Heart left ventricle (tissue), 16 donors: ENCODE measurements at places on chromosomes 6 and 20.

DNA sequence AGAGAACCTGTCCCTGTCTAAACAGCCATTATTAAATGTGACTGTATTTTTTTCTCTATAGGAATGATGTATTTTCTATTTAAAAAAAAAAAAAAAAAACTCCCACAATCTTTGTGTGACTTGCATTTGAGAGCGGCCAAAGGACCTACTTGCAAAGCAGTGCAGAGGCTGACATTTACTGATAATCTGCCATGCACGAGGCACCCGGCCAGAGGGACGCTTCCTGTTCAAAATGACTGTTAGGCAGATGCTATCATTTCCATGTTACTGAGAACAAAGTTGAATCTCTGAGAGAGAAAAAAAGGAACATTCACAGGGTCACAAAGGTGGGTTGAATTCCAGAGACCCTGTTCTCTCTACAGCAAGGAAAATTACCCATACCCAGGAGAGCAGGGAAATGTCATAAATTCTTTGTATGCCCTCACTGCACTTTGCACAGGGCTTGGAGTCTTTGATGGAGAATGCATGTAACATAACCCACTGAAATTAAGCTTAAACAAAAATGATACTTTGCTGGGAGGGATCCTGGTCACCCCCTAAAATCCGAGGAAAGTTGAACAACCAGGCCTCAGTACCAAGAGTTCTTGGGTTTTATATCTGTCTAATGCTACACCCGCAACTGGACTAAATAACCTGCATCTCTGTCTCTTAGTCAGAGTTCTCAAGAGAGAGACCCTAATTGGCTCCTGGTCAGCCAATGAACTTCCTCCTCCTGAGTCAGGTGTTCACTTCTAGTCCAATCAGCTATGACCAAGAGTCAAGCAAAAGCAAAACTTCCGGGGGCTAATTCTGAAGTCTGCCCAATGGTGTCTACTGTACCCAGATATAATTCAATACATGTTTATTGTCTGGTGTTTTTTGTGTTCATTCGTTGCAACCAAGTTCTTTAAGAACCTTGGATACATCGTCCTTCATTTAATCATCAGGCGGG, 61.2 kb downstream of the GCLC start:
- DNase-seq: peak; percentile 74

- peak; percentile 62 for DNase-seq
Measured at GRCh38 chr6:79544939-79545450, 7.8 kb upstream of the LCA5 start.

DNA sequence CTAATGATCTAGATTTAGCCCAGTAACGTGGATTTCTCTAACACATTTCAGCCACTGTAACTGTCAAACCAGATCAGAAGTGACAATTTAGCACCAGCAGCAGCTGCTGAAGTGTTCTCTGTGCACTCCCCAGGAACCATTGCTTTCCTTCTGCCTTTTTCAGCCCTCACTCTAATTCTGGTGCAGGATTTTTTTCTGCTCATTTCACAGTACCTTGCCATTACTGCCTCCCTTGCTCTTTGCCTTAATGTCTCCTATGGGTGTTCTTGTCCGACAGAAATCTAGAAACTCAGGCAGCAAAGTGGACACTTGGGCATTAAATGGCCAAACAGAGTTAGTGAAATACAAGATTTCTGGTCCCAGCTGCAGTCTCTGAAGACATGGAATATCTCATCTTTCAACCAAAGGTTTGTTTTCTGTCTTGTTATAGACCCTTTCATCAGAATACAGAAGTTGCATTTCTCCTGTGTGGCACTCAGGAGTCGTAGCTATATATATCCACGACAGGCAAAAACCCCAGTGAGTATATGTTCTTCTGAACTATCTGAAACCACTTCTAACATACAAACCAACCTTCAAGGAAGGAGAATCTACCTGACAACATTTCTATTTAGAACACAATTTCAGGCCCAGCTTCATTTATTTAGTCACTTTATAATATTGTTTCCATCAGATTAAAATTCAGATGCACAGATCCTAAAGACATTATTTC, 92.9 kb downstream of the THEMIS start:
- DNase-seq: no peak

DNA sequence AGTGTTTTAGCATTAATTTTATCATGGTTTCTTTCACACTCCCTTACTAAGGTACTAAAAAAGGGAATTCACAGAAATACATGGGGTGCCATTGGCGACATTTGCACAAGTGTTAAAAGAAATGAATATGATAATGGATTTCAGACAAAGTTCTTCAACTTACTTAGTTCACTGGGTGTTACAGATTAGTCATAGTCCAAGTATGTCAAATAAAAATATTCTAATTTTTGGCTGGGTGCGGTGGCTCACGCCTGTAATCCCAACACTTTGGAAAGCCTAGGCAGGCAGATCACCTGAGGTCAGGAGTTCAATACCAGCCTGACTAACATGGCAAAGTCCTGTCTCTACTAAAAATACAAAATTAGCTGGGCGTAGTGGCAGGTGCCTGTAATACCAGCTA, 286.1 kb upstream of the TFAP2D start:
- DNase-seq: no peak

- no peak for DNase-seq
Measured at GRCh38 chr6:56244528-56245253, 2.7 kb downstream of the COL21A1 start.

DNA sequence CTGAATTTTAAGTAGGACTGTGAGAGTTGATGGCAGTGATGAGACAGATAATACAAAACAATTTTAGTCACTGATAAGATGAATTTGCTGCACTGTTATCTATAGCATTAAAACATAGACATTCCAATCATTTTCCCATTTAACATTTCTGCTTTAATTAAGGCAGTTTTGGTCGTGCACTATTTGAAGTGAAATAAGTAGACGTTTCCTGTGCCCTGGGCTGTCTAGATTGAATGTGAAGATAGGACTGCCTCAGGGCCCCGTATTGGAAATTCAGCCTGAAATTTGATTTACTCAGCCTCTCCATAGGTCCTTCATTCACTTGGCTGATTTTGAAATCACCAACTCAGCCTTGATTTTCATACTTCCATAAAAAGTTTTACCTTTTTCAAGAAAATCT, 48.3 kb downstream of the ARID1B start:
- DNase-seq: no peak

GRCh38 chr6:113304116-113304515, 553.0 kb upstream of the MARCKS start:
- no peak for DNase-seq

DNA sequence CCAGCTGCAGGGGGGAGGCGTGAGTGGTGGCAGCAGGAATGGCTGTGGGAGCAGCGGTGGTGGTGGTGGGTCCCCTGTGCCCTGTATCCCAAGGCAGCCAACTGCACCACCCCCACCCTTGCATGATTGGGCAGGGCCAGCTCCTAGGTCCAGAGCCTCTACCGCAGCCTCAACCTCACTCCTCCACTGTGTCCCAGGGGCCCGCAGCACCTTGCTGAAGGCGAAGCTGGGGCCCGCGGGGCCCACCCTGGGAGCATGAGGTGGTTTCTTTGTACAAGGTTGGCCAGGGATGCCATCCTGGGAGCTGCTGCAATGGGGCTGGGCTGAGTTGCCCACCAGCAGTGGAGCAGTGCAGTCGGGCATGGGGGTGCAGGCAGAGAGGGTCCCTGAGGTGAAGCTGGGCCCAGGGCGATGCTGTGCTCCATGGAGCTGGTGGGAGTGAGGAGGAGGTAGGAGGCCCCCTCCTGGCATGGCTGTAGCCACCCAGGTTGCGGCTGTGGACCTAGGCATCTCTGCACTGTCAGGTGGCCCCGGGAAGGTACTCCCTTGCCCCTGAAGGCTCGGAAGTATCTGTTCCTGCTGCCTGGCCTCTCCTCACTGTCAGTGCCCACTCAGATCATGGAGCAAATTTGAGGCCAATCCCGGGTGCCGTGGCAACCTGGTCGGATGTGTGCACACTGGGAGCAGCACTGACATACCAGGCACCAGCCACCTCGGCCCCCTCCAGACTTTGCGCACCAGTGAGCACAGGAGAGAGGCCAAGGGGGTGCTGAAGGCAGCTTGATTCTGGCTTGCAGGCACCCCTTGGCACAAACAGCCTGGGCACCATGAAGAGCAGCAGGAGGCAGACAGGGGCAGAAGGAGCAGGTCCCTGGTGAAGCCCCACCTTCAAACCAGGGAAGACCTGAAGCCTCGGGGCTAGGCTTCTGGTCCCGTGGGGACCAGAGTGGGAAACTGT, 60.2 kb upstream of the L3MBTL3 start:
- no peak for DNase-seq

GRCh38 chr6:106972500-106972899, 2.0 kb downstream of the CD24 start:
- no peak for DNase-seq

DNA sequence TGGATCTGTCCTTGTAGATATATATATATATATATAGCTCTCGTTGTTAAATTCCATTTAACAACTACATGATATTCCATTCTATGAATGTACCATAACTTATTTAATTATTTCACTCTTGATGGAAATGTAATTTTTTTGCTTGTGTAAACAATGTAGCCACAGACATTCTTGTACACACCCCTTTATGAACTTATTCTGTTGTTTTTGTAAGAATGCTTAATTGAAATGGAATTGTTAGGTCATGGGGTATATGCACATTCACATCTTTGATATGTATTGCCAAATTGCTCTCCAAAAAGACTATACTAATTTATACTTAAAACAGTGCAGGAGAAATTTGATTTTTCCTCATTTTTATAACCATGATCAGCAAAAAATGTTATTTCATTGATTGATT, 67.2 kb downstream of the MAP3K4 start:
- DNase-seq: no peak

DNA sequence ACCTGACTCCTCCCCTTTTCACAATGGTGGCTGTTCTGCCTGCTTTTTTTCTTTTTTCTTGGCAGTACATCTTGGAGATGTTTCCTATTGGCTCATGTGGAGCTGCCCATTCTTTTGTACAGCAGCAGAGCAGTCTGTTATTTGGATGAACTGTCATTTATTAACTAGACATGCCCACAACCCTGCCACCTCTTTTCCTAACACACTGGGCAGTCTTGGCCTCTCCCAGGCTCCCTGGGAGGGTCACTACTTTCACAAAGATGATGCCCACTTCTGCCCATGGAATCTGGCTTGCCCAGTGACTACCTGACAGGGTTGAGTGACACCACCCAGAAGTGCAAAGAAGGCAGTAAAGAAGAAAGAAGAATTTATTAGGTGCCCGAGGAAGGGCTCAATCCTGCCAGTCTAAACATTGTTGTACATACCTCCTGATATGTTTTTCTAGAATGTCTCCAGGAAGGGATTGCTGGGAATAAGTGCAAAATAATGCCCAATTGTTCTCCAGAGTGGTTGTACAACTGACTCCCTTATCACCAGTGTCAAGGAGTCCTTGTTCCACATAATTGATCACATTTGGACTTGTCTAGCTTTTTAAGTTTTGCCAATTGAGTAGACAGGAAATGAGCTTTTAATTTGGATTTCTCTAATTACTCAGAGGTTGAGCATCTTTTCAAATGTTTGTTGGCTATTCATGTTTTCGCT, 19.7 kb upstream of the SCRT2 start:
- DNase-seq: no peak

- DNase-seq: no peak
Measured at GRCh38 chr6:40788661-40789655, 201.8 kb upstream of the LRFN2 start.

GRCh38 chr6:84547341-84547801, 217.0 kb downstream of the TBX18 start:
- DNase-seq: no peak
